Endothelial cell (in vitro differentiated cells): ENCODE measurements at places on chromosomes 11 and 22. TPM values are rescaled to one million over a fixed set of nuclear protein-coding genes. Genes with fewer than 3 reads are reported as not detected.

CEND1 gene
- not detected for total RNA-seq

C22orf31 gene
- not detected for total RNA-seq

ZFTA gene
- 41.1 TPM for total RNA-seq

TMEM121B gene
- total RNA-seq, result 62.2 TPM

CLDN5 gene
- total RNA-seq, result 108 TPM

MFRP gene
- total RNA-seq, result 0.13 TPM

AQP11 gene
- 0.33 TPM for total RNA-seq

DNA sequence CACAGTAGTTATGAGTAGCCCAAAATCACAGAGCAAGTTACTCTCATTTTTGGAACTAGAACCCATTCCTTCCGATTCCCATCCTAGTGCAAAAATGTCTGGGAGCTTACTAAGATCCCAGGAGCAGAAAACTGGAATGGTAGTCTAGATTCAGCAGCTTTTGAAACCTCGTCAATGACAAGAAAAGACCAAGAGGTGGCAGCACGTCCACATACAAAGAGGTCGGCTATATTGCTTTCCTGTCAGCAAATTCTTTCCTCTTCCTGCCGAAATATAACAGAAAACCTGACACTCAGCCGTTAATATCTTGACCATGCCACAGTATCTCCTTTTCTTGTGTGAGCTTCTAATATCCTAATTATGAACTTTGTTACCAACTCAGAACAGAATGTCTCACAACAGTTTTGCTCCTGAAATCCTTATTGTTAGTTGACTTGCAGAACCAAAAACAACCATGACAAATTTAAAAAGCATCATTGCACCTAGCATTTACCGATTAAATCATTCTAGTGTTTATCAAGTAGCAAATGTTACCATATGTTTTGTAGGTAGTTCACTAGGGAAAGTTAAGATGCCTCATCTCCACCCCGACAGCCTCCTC is 92.8 kb upstream of the OR9G4 start:
- no peak overlapping the region for H3K4me3 ChIP-seq
- peaks cover 1% of the 10 kb centered on the region for H3K27me3 ChIP-seq
- peaks cover 5% of the 10 kb centered on the region for H3K4me1 ChIP-seq
- no peaks in the 10 kb centered on the region for H3K36me3 ChIP-seq

DNA sequence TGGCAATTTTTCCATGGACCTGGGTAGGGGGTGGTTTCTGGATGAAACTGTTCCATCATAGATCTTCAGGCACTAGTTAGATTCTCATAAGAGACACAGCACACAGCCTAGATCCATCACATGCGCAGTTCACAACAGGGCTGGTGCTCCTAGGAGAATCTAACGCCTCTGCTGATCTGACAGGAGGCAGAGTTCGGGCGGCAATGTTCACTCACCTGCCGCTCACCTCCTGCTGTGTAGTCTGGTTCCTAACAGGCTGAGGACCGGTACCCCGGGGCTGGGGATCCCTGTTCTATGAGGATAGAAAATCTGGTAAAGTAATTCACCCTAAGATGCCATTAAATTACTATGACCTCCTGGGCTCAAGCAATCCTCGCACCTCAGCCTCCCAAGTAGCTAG is 318.0 kb downstream of the KIRREL3 start:
- no peaks in the 10 kb centered on the region for H3K4me1 ChIP-seq
- no peak overlapping the region for H3K4me3 ChIP-seq
- no peaks in the 10 kb centered on the region for H3K36me3 ChIP-seq

DNA sequence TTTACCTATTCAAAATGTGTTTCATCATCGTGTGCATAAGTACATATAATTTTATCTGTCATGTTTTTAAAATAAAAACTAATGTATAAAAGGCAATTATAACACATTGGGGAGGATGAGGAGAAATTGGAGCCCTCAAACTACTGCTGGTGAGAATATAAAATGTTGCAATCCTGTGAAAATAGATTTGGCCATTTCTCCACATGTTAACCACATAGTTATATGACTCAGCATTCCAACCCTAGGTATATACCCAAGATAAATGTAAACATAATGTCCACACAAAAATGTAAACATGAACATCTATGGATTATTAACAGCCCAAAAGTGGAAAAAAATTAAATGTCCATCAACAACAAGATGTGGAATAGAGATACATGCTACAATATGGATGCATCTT is 928.0 kb upstream of the FAT3 start:
- H3K36me3 ChIP-seq, result no peaks in the 10 kb centered on the region
- peaks cover 4% of the 10 kb centered on the region for H3K4me1 ChIP-seq
- DNase-seq, result no peak
- H3K27me3 ChIP-seq, result no peaks in the 10 kb centered on the region
- no peak overlapping the region for H3K27ac ChIP-seq

GRCh38 chr11:34564406-34564805 is 50.8 kb upstream of the ELF5 start:
- H3K27me3 ChIP-seq, result no peaks in the 10 kb centered on the region
- H3K36me3 ChIP-seq, result no peaks in the 10 kb centered on the region
- no peak overlapping the region for H3K27ac ChIP-seq
- DNase-seq, result no peak
